ENCODE measurements at places on chromosomes 4 and X.

DNA sequence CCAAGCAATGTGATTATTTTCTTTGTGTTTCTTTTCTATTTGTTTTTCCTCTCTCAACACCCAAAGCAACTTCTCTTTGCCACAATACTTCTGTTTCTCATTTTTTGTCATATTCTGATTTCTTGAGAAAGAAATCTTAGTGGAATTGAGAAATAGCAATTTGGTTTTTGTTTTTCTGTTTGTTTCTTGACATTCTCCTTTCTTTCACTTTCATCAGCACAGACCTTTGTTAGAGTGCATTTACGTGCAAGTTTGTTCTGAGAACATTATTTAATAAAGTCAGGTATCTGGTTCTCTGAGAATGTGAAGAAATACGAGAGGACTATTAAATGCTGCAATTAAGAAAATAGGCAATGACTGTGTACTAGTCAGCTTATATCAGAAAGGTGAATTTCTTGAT, 608.1 kb upstream of the AADAT start:
- no peak for DNase-seq

GRCh38 chr4:155608225-155608885, 58.3 kb upstream of the GUCY1A1 start:
- DNase-seq, result no peak

- DNase-seq, result no peak
Measured at GRCh38 chr4:10808591-10808990, 124.0 kb upstream of the CLNK start.

DNA sequence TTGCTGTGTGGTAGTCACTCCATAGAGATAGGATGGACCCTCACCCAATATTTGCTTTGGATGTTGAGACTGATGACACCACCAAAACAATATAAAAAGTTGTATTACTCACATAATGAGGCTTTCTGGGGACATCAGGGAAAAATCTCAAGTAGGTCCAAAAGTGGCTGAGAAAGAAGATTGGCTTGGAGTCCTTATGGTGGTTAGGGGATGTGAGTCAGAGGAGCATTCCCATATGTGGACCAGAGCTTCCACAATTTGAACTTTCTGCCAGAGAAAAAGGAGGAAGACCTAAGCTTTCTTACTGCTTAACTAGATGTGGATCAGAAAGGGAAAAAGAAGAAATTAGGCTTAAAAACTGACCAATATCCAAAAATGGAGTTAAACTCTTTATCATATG, 460.5 kb downstream of the SH3BGRL start:
- DNase-seq, result no peak

- no peak for DNase-seq
Measured at GRCh38 chrX:31320740-31321139, 248.9 kb upstream of the FTHL17 start.

GRCh38 chrX:2620576-2620975, 70.5 kb upstream of the CD99 start:
- no peak for DNase-seq

GRCh38 chr4:112968451-112969159, 80.8 kb upstream of the ANK2 start:
- no peak for DNase-seq

DNA sequence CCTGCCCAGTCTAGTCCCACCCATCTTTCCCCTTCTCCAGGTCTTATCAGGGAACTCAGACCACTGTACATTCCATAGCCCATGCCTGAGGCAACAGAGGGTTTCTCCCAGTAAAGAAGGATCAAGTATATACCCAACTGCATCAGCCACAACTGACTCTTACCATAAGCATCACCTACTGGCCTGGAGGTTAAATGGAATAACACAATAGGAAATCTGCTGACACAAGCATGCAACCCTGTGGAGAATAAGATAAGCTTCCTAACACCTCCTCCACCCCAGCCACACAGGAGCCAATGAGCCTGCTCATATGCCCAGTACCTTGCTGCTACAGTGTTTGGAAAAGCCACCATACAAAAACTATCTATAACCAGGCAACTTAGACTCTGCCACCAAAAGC, 34.6 kb upstream of the PLK4 start:
- no peak for DNase-seq

DNA sequence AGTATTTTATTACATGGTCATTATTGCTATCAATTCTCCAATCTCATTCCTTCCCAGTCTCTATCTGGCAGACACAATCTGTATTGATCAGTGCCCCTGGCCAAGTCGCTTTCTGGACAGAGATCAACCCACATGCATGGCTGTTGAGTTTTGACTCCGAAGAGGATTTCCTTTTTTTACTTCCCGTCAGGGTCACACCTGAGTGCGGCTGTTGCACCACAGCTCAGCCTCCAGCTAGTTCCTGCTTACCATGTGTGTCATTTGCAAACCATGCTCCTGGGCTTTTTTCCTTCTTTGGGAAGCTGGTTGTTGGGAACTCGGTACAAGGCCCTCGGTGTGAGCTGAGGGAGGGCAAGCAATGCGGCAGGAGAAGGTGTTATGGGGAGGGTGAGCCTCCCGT, 11.7 kb downstream of the MAGED2 start:
- no peak for DNase-seq
